GM04503 (cell line): ENCODE measurements at places on chromosomes 16 and 17.

- peak; percentile 71 for DNase-seq
Observed at GRCh38 chr16:19118938-19119431, 5.2 kb downstream of the ITPRIPL2 start.

- no peak for DNase-seq
Observed at GRCh38 chr17:70171159-70171558, 1.8 kb downstream of the KCNJ2 start.

- no peak for DNase-seq
Observed at GRCh38 chr17:66552371-66552770, 250.0 kb downstream of the PRKCA start.

- DNase-seq: no peak
Observed at GRCh38 chr16:9112844-9113186, 21.4 kb downstream of the HAPSTR1 start.

GRCh38 chr17:42563143-42563509, 1.2 kb downstream of the COASY start:
- DNase-seq: no peak

GRCh38 chr17:41710472-41711090, 1.6 kb upstream of the GAST start:
- peak; percentile 58 for DNase-seq

DNA sequence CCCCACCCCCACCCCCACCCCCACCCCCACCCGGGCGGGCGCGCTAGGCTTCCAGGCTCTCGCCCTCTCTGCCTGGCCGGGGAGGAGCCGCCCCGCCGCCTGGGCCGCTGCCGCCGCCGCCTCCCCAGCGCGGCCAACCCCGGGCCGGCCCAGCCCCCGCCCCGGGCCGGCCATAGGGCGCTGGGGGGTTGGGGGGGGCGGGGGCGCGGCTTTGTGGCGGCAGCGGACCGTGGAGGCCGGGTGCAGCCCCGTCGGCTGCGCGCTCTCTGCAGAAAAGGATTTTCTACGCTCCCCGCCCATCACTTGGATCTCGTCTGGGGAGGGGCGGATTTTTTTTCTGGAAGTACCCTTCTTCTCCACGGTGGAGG, 230.9 kb downstream of the MRTFB start:
- no peak for DNase-seq

DNA sequence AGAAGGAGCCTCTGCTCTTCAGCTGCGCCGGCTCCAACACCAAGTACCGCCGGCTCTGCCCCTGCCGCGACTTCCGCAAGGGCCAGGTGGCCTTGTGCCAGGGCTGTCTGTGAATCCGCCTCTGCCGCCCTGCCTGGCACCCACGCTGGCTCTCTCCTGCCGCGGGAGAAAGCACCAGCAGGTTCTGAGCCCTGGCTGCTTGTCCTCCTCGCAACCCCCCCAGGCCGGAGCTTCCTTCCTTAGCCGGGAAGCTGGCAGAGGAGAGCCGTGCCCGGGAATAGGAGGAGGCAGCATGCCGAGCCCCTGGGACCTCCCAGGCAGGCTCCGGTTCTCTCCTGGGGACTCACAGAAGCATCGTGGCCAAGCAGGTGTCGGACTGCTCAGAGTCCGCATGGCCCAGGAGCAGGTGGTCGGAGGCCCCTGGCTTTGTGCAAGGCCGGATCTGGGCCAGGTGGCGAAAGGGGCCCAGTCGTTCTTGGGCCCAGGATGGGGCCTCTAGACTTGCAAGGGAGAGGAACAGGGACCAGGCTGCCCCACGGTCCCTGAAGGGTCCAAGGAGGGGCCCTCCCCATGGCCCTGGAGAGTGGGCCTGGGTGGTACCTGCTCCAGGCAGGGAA, 80.6 kb downstream of the MGAT5B start:
- no peak for DNase-seq

DNA sequence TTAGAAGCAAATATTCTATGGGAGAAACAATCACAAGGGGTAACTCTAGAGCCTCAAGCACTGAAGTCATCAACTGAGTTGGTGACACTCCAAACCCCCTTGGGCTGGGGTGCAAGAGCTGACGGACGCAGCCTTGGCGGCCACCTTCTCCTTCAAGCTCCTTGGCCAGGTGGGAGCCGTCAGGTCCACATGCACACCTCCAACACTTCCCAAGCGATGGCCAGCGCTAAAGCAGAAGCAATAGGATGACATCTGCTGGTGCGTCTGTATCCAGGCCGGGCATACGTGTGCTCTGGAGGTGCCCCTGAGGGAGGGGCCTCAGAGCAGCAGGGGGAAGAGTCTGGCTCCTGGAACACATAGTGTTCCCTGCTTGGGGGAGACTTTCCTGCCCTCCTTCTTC, 12.2 kb upstream of the FOXJ1 start:
- DNase-seq: no peak

DNA sequence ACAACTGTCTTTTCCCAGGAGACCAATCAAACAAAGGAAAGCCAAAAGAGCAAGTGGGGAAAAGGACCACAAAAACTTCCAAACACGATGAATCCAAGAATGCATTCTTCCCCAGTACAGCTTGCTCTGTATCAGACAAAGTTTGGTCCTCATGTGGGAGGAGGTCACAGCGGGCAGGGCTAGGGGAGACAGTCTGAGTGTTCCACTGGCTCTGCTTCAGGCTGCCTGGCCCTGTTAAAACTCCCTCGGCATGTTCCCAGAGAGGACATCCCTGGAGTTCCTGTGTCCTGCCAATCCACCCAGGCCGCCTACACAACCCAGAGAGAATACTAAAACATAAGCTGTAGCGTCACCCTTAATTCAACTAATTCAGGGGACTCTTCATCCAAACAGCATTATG, 415.1 kb upstream of the DYNLRB2 start:
- no peak for DNase-seq

DNA sequence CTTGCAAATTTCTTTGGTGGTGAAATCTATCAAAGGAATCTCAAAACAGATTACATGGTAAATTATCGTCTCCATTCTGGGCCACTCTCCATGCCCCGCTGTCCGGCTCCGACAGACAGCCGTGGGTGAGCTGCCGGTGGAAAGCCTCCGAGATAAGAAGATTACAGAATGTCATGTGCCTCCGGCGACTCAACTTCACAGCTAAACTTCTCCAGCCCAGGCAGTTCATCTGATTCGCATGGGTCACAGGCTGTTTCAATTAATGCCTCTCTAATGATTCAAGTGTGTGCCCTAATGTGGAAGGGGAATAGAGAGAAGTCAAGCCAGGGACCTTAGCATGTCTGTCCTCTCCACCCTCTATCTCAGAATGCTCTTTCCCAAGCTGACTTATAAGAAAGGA, 520.8 kb upstream of the ZFHX3 start:
- no peak for DNase-seq

- DNase-seq: no peak
Observed at GRCh38 chr17:29143894-29144293, 36.3 kb downstream of the MYO18A start.

GRCh38 chr16:49440156-49441065, 66.8 kb downstream of the C16orf78 start:
- no peak for DNase-seq

- DNase-seq: no peak
Observed at GRCh38 chr17:11485336-11486100, 112.8 kb upstream of the DNAH9 start.

DNA sequence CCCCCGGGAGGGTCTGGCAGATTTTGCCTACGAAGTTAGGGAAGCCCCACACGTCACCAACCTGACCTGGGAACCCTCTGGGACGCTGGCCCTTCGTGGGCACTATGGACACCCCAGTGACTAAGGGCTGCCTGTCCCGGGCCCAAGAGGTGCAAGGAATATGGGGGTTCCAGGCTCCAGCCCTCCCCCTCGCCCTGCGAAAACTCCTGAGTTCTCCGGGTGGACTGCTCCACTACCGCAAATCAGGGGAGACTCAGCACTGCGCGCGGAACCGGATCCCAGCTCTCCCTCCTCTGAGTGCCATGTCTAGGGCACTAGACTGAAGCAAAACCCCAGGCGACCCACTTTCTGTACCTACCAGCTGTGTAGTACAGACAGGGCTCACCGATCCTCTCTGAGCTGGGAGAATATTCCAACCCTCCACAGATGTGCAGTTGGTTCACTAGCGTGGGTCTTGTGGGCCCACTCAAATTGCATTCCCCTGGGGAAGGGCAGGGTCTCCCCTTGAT, at the start of gene ARL5C:
Gene ARL5C, minus strand, starts transcription at position 321 of the 509 bp plus-strand sequence. CDS start 401 bp downstream, outside the sequence.
- no peak for DNase-seq

DNA sequence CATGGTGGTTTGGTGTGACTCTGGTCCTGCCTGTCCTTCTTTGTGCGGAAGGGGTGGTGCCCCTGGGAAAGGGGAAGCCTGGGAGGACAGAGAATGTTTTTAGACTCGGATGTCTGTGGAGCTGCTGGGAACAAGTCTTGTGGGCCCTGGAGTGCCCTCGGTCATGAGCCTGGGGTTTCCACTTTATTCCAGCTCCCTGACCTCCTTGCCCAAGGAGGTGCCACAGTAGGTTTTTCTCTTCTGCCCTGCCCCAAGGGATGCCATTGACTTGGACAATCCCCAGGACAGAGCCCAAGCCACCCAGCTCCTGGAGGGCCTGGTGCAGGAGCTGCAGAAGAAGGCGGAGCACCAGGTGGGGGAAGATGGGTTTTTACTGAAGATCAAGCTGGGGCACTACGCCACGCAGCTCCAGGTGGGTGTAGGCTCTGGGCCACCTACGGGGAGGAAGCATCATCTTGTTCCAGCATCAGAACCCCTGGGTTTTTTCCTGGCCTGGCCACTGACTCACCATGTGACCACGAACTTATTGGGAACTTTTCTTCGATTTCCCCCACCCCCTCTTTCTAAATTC, 1.4 kb downstream of the STAT5A start:
- DNase-seq: no peak

- no peak for DNase-seq
Observed at GRCh38 chr16:85965125-85965524, 66.2 kb downstream of the IRF8 start.

GRCh38 chr16:27304881-27305745, 8.7 kb upstream of the IL4R start:
- no peak for DNase-seq

DNA sequence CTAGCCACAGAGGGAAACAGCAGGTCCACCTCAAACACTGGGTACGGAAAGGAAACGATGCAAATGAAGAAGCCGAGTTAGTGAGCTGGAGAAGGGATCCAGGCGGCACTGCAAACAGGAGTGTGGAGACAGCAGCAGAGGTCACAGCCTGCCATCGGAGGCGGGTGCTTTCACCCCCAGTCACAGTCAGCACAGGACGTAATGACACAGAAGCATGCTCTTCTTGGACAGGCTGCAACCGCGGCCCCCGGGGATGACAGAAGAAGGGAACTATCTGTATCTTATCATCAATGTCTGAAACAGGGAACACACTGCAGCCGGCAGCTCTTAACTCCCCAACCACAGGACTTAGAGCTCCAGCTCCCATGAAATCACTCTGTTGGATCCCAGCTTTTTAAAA, 16.1 kb upstream of the SLC38A8 start:
- DNase-seq: no peak

- DNase-seq: no peak
Observed at GRCh38 chr16:7017006-7017662, 315.5 kb upstream of the RBFOX1 start.

DNA sequence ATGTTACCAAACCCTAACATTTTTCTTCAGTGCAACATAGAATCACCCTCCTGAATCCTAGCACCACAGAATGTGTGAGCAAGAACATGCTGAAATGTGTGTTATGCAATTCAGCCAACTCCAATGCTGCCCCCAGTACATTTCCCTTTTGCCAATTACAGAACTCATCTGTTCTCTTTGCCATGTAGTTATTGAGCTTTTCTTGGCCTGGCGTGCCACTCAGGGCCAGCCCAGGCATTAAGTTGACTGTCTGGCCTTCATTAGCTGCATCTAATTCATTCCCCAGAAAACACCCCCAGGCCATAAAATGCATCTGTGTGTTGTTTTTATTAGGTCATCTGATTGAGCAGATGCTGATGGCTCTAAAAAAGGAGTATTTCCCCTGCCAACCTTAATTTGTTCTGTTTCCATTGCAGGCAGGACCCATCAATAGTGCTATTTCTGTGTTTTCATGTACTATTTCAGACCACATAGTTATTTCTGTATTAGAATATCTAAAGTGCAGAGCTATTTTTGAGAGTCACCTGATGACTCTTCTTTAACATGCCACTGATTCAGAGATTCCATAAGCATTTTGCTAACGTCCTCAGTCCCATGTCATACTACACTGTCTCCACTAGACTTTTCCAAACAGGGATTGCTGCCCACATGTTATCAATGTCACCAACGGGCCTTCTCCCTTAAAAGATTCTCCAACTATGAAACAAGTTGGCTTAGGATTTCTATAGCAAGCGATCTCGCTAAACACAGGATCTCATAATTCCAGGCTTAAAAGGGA, 969.7 kb downstream of the CDH11 start:
- peak; percentile 47 for DNase-seq

DNA sequence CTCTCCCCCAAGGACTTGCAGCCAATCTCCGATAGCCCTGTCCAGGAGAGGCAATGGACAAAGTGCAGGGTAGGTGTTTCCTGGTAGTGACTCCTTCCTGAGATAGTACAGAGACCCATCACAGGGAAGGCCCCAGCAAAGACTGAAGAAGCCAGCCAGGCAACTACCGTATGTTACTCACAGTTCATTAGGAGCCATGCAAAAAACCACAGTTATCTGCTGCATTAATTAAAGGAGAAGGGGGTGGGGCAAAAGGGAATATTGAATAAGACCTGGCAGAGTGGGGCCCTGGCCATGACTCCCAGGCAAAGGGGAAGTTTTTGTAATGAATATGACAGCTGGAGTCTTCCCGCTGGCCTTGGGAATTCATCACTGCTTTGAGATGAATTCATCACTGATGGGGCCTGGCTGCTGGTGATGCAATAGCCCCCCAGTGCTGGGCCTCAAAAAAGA, 2.5 kb upstream of the SLC13A2 start:
- DNase-seq: no peak

- DNase-seq: no peak
Observed at GRCh38 chr16:15403392-15403995, 7.9 kb downstream of the MPV17L start.

GRCh38 chr17:31508288-31509094, 117.0 kb downstream of the RAB11FIP4 start:
- DNase-seq: no peak

DNA sequence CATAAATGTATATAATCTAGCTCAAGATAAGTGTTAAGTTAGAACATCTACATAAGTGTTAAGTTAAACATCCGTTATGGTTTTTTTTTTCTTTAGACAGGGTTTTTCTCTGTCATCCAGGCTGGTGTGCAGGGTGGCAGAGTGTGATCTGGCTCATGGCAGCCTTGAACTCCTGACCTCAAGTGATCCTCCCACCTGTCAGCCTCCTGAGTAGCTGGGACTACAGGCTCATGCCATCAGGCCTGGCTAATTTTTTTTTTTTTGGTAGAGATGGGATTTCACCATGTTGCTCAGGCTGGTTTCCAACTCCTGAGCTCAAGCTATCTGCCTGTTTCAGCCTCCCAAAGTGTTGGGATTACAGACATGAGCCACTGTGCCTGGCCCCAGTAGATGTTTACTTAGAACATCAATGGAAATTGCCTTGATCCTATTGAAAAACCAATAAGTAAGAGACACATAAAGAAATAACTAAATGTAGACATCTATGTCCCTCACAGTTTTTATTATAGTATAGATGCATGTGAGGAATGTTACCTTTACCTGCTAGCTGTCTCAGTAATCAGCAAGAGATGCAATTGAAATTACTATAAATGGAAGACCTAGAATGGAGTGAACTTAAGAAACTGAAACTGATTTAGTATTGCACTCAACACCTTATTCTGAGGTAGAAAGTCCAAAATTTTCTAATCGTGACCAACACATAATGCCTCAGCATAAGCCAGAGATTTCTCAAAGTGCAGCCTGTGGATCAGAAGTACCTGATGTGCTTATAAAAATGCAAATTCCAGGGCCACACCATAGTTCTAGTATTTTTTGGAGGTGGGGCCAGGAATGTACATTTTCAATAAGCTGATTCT, 5.5 kb upstream of the FAM20A start:
- no peak for DNase-seq
